ENCODE measurements at places on chromosomes 1 and 21.
A peak's percentile ranks its signal among the peaks of the same experiment; 100 is the strongest.

GRCh38 chr1:99647490-99647889 is 1.6 kb downstream of the PALMD start:
- no peak for DNase-seq

DNA sequence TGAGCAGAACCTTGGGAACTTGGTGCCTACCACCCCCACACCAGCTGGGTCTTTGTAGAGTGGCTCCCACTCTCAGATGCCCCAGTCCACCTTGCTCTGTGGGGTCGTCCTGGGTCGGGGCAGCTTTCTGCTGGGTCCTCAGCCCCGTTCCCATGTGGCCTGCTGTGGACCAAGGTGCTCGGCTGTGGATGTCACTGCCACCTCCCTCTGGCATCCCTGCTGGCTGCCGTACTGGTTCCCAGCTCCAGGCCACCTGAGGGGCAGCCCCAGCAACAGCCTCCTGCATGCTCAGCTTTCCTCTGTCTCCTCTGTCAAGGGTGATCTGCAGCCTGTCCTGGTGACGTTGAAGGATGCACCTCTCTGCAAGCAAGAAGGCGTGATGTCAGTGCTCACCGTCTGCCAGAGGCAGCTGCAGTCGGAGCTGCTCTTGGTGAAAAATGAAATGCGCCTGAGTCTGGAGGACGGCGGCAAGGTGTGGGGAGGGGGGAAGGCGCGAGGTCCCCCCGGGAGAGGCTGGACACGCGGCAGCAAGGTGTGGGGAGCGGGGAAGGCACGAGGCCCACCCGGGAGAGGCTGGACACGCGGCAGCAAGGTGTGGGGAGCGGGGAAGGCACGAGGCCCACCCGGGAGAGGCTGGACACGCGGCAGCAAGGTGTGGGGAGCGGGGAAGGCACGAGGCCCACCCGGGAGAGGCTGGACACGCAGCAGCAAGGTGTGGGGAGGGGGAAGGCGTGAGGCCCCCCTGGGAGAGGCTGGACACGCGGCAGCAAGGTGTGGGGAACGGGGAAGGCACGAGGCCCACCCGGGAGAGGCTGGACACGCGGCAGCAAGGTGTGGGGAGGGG is 45.9 kb upstream of the DIP2A start:
- no peak for DNase-seq

DNA sequence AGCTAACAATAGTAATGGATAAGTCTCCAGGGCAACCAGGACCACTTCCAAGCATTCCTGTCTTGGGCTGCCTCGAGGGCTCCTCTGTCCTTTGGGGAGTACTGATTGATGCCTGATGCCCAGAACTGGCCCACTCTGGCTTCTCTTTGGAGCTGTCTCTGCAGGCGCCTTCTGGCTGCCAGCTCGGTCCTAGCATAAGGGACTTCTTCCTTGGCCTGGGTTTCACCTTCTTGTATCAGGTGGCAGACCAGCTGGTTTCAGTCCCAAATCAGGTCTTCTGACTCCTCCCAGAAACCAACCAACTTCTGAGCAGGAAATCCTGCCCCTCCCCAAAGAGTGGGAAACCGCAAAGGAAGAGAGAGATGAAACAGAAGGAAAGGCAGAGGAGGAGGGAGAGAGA is 10.6 kb downstream of the G0S2 start:
- peak; percentile 26 for DNase-seq

DNA sequence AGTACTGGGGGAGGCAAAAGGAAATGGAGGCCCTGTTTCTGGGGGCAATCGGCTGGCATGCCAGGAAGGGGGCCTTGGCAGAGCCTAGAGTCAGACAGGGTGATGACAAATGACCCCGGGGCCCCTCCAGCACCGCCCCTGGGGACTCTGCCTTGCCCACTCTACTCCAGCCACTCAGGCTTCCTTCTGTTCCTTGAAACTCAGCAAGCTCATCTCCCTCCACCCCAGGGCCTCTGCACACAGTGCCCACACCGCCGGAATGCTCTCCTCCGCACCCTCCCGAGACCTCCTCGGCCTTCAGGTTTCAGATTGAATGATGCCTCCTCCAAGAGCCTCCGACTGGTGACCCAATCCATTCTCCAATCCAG is 122.5 kb upstream of the ZBTB40 start:
- DNase-seq = no peak

GRCh38 chr1:46098027-46098712 is 34.3 kb downstream of the PIK3R3 start:
- no peak for DNase-seq

DNA sequence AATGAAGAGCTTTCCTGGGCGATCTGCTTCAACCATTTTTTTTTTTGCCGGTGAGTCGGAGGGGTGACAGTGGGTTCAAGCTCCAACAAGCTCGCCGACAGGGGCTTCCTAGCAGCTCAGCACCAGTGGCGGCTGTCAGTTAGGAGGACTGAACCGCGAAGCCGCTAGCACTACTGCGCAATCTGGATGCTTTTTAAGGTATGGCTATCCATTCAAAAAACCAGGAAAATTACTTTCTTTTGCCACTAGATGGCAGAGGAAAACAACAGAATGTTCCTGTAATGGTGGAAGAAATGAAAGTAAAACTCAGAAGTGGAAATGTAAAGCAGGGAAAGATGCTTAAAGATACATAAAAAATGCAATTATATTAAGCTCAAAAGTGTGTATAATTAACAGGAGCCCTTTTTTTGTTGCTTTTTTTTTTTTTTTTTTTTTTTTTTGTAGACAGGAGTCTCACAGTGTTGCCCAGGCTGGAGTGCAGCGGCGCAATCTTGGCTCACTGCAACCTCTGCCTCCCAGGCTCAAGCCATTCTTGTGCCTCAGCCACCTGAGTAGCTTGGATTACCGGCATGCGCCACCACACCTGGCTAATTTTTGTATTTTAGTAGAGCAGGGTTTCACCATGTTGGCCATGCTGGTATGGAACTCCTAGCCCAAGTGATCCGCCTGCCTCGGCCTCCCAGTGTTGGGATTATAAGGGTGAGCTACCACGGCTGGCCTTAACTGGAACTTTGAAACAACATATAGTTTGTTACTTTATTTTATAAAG is 8.5 kb downstream of the KYAT3 start:
- no peak for DNase-seq

DNA sequence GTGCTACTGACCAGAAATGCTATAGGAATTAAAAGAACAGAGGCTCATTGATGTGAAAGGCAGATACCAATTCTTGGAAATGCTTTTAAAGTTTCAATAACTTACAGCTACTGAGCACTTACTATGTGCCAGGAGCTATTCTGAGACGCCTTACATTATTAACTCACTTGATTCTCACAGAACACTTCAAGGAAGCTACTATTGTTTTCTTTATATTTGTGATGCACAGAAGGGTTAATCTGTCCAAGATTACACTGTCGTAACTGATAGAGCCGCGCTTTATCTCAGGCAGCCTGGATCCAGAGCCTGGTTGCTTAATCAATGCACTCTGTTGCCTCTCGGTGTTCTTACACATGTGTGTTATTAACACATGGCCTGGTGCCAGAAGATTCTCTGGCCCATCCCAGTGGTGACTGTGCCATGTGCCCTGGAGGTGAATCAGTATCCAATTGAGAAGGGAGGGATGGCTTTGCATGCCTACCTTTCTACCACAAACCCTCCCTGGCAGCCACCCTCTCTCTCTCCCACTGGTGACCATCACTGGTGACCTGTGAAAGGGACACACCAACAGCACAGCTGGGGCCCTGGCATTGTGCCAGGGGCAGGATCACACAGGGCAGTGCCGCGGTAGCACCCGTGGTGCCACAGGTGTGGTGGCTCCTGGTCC is 8.8 kb downstream of the FMO1 start:
- DNase-seq = no peak

GRCh38 chr1:39572379-39573096 is 4.1 kb downstream of the PABPC4 start:
- DNase-seq = no peak

GRCh38 chr1:225763716-225764548 is 13.7 kb upstream of the SRP9 start:
- DNase-seq = no peak

- DNase-seq = no peak
These were observed 116.5 kb downstream of the NOS1AP start for GRCh38 chr1:162186026-162186374.

- no peak for DNase-seq
These were observed 121.2 kb upstream of the SGIP1 start for GRCh38 chr1:66412704-66413103.
